ENCODE measurements at places on chromosomes 16 and 17. TPM values are rescaled to one million over a fixed set of nuclear protein-coding genes. Genes with fewer than 3 reads are reported as not detected.

The NOMO2 gene
- 274 TPM for polyA plus RNA-seq

The KRT17 gene
- polyA plus RNA-seq: 34.7 TPM

- DNase-seq: no peak
Measured at GRCh38 chr16:87851601-87852000, 17.7 kb downstream of the SLC7A5 start.

DNA sequence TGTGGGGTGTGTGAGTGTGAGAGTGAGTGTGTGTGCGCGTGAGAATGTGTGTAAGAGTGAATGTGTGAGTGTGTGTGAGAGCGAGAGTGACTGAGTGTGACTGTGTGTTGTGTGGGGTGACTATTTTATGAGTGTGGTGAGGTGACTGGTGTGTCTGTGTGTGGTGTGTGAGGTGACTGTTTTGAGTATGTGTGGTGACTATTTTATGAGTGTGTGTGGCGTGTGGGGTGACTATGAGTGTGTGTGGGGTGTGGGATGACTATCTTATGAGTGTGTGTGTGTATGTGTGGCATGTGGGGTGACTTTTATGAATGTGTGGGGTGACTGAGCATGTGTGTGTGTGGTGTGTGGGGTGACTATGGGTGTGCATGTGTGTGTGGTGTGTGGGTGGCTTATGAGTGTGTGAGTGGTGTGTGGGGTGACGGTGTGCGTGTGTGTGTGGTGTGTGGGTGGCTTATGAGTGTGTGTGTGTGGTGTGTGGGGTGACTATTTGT, 152.9 kb upstream of the PLCG2 start:
- no peak for DNase-seq

The SBK1 gene
- polyA plus RNA-seq: not detected

GRCh38 chr16:50814541-50814940, 72.7 kb downstream of the CYLD start:
- DNase-seq: no peak

The TP53TG3F gene
- not detected for polyA plus RNA-seq

The TNP2 gene
- not detected for polyA plus RNA-seq

- no peak for DNase-seq
Measured at GRCh38 chr17:40059729-40060475, 2.9 kb upstream of the THRA start.

GRCh38 chr16:46739934-46740333, 8.2 kb downstream of the MYLK3 start:
- DNase-seq: no peak

- peak; percentile 46 for DNase-seq
Measured at GRCh38 chr17:73770115-73770848, 126.0 kb upstream of the SDK2 start.

DNA sequence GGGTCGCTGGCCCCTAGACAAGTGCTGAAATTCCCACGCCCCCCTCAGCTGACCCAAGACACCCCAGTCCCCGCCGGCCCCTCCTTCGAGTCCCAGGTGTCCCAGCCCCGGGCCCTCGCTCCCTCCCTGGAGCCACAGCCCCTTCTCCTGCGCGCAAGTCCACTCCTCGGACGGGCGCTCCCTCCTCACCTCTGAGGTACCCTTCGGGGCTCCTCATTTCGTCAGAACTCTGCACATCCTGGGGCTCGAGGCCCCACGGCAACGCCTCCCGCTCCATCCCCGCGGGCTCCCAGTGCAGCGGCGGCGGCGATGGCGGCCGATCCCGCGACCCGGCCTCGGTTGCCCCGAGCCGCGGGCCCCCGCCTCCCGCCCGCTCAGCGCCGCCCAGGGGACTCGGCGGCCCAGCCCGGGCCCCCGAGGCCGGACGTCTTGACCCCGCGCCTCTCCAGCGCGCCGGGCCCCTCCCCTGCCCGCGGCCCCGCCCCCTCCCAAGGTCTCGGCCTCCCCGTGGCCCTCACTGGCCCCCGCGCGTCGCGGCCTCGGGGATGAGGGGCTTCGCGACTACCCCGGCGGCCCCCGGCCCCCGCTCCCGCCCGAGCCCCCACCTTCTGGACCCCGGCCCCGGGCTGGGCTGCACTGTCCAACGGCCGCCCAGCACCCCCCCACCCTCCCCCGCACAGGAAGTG, at the start of gene ZNF768:
ZNF768 (minus strand) TSS at position 430 of the 686 bp plus-strand sequence; CDS start at position 277, 153 bp downstream.
- no peak for DNase-seq

DNA sequence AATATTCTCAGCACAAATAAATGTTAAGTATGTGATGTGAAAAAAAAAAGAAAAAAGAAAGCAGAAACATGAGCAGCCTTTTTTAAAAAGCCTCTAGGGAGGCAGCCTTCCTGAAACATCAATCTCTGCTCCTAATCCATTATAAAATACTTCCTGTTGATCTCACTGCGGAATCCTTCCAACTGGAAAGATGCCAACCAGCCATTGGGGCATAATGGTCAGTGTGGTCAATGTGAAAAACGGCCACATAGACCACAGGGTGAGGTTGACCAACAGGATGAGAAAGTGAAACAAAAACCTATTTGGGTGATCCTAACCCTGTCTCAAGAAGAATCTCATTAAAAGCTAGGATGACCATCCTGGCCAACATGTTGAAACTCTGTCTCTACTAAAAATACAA, 26.1 kb upstream of the ABCA8 start:
- DNase-seq: peak; percentile 60

The SLC25A10 gene
- polyA plus RNA-seq: 8.4 TPM

- no peak for DNase-seq
Measured at GRCh38 chr17:49357516-49357915, 4.5 kb downstream of the ZNF652 start.

- no peak for DNase-seq
Measured at GRCh38 chr17:1438593-1439083, 17.4 kb downstream of the CRK start.

GRCh38 chr16:71460941-71461340, 1.1 kb downstream of the ZNF23 start:
- DNase-seq: no peak

- peak; percentile 61 for DNase-seq
Measured at GRCh38 chr17:57084802-57085447, at the start of gene AKAP1. TSS of gene AKAP1 (plus strand) at chr17:57085246. CDS start at chr17:57105465, 20,219 bp downstream.

- no peak for DNase-seq
Measured at GRCh38 chr17:40417258-40417608, 463 bp downstream of the TOP2A start.

DNA sequence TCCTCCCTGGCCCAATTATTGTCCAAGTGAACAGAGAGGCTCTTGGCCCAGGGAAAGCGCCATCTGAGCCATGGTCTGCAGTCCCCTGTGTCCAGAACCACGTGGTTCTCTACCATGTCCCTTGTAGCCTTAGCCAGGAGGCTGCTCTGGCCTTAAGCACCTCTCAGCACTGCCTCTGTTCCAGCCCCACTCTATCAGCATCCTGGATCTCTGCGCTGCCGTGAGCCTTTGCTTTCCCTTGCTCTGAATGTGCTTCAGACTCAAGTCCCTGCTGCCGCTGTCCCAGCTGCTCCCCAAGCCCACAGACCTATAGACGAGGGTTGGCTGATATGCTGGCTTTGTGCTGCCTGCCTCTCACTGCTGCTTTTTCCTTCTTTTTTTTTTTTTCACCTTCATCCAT, 33.9 kb downstream of the CYB561 start:
- DNase-seq: no peak

- DNase-seq: no peak
Measured at GRCh38 chr16:90026135-90026534, 6.9 kb upstream of the DBNDD1 start.

The EVI2A gene
- polyA plus RNA-seq: 0.49 TPM

- DNase-seq: no peak
Measured at GRCh38 chr16:68420366-68420942, 27.9 kb downstream of the SMPD3 start.

The TSPOAP1 gene
- polyA plus RNA-seq: 5.6 TPM

- DNase-seq: no peak
Measured at GRCh38 chr17:1412185-1413110, 12.4 kb upstream of the YWHAE start.

The CD19 gene
- polyA plus RNA-seq: not detected

DNA sequence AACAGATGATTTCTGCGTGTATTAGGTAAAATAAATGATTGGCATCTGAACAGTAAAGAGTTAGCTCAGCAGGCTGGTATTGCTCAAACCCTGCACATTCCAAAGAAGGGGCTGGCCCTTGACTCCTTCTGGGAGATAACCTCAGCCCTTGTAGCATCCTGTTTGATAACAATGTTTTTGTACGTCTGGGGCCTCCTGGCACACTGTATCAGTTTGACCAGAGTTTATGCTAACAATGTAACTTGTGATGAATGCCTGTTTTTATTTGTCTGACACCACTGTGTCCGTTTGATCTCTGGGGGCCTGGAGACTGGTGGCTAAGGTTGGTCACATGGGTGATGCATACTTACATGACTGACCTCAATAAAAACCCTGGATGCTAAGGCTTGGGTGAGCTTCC, 43.8 kb upstream of the NDRG4 start:
- DNase-seq: no peak

GRCh38 chr16:30065943-30066760, 592 bp downstream of the ALDOA start:
- no peak for DNase-seq

- DNase-seq: no peak
Measured at GRCh38 chr17:50051082-50051576, 4.8 kb upstream of the ITGA3 start.

The MYH8 gene
- not detected for polyA plus RNA-seq

The PPM1E gene
- 0.04 TPM for polyA plus RNA-seq

DNA sequence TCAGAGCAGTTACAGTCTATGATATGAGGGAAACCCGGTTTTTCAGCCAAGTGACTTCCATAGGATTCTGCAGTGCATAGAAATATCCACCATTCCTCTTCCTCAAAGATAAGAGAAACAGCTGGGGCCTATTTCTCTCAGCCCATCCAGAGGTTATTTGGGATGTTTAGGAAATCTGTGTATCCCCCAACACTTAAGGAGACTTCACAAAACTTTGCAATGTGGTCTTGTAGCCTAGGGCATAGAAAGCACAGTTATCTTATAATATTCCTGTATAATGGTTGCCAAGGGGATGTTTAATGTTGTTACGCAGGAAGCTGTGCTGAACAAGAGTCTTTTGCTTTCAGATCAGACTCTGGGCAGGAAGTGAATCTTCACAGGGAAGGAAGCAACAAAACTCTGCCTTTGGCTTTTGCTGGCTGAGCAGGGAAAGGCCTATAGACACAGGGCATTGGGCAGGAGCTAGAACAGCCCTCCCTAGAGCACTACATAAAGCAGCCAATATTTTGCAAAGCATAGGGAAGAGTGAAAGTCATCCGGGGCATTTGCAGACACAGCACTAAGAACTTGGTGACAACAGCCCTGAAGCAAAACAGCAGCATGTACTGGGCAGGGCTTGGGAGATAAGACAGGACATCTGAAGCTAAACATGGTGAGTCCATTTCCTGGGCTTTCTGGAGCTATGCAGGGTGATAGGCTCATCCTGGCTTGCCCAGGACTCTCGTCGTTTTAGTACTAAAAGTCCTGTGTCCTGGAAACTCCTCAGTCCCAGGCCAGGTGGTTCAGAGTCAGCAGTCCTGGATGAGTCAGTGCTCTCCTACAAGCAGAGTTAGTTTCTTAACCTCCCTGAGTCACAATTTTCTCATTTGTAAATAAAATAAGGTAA, 18.7 kb upstream of the BEAN1 start:
- DNase-seq: no peak

The CENPX gene
- polyA plus RNA-seq: 40.4 TPM

GRCh38 chr17:45584092-45585036, 93.8 kb upstream of the PLEKHM1 start:
- no peak for DNase-seq

- no peak for DNase-seq
Measured at GRCh38 chr16:67387479-67388079, 5.7 kb downstream of the TPPP3 start.

DNA sequence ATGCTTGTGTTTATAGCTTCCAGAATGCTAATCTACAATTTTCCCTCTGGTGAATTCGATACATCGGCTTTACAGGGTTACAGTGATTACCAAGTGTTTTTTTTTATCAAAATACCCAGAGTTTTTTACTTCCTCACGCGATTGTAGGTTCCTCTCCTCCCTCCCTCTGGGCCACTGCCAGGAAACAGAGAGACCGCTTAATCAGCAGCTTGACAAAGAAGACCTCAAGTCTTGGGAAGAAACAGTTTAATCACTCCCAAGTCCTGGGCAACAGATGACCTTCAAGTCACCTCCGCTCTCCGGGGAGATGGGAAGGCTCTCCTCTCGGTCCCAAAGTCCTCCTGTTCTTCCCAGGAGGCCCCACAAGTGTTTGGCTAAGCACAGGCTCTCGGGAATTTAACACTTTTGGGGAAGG, 23.5 kb downstream of the SMTNL2 start:
- no peak for DNase-seq

The HNF1B gene
- not detected for polyA plus RNA-seq

- no peak for DNase-seq
Measured at GRCh38 chr17:66715076-66715675, 119.7 kb upstream of the CACNG5 start.

The SLC16A13 gene
- polyA plus RNA-seq: 1.4 TPM

The HOXB5 gene
- polyA plus RNA-seq: not detected

GRCh38 chr17:11747441-11747840, 149.2 kb downstream of the DNAH9 start:
- DNase-seq: no peak

GRCh38 chr17:71412803-71413202, 708.0 kb upstream of the SOX9 start:
- peak; percentile 92 for DNase-seq

DNA sequence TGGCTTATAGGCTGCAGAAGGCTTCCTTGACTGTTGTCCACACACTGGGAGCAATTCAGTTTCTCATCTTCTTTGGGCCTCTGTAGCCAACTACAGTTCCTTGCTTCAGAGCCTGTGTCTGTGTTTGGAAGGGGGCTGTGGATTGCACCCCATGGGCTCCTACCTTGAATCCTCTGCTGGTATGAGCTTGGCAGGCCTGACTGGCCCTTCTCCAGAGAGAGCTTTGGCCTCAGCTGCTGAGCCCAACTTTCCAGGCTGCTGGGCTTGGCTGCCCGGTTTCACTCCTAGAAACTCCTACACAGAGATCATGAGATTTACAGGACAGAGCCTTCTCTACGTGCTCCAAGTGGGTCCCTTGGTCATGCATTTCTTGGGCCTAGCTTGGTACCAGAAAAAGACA, 354.4 kb downstream of the SNX29 start:
- DNase-seq: no peak

DNA sequence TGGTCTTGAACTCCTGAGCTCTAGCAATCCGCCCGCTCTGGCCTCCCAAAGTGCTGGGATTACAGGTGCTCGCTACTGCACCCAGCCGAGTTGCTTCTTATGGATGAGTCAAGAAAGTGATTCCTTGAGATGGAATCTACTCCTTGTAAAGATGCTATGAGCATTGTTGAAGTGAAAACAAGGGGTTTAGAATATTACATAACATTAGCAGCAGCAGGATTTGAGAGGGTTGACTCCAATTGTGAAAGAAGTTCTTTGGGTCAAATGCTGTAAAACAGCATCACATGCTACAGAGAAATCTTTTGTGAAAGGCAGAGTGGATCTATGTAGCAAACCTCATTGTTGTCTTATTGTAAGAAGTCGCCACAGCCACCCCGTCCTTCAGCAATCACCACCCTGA, 72.7 kb downstream of the NT5M start:
- DNase-seq: no peak

The MYOCD gene
- polyA plus RNA-seq: 18.3 TPM

The NPW gene
- 0.26 TPM for polyA plus RNA-seq

All from BJ (cell line).